ENCODE measurements at places on chromosomes 2 and 18. TPM values are rescaled to one million over a fixed set of nuclear protein-coding genes. Genes with fewer than 3 reads are reported as not detected.

The HTR2B gene
- total RNA-seq = not detected

The NRBP1 gene
- 79.1 TPM for total RNA-seq

The TMEM247 gene
- total RNA-seq = not detected

The FRZB gene
- total RNA-seq = 0.49 TPM

The ERICH2 gene
- 2.4 TPM for total RNA-seq

The NAT8 gene
- not detected for total RNA-seq

The GPR35 gene
- 4.2 TPM for total RNA-seq

DNA sequence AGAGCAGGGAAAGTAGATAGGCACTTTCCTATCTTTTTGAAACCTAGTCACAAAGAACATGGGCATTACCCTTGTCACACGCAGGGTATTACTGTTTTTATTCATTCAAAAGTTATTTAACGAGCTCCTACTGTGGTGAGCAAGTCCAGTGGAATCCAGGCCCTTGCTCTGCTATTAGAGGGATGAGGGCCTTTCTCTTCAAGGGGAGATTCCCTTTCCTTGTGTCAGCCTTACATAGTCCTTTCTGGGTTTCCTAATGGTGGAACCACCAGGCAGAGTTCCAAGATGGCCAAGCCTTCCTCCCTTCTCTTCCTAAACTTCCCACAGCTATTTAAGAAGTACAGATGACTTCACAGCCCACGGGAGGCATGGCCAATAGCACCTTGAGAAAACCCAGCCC lies 64.6 kb downstream of the SPTBN1 start:
- no peaks in the 10 kb centered on the region for H3K27me3 ChIP-seq
- no peak for DNase-seq
- H3K27ac ChIP-seq = no peak overlapping the region
- no peaks in the 10 kb centered on the region for H3K36me3 ChIP-seq
- H3K4me3 ChIP-seq = no peak overlapping the region

- no peak overlapping the region for H3K4me3 ChIP-seq
- no peak overlapping the region for H3K27ac ChIP-seq
- H3K4me1 ChIP-seq = no peaks in the 10 kb centered on the region
- H3K36me3 ChIP-seq = peaks cover 4% of the 10 kb centered on the region
- DNase-seq = no peak
- no peaks in the 10 kb centered on the region for H3K27me3 ChIP-seq
Measured at GRCh38 chr18:58694221-58694620, 23.0 kb downstream of the MALT1 start.

GRCh38 chr2:101405351-101405899 lies 18.1 kb upstream of the CREG2 start:
- H3K4me3 ChIP-seq = no peak overlapping the region
- no peak overlapping the region for H3K27ac ChIP-seq
- H3K27me3 ChIP-seq = no peaks in the 10 kb centered on the region
- DNase-seq = no peak

DNA sequence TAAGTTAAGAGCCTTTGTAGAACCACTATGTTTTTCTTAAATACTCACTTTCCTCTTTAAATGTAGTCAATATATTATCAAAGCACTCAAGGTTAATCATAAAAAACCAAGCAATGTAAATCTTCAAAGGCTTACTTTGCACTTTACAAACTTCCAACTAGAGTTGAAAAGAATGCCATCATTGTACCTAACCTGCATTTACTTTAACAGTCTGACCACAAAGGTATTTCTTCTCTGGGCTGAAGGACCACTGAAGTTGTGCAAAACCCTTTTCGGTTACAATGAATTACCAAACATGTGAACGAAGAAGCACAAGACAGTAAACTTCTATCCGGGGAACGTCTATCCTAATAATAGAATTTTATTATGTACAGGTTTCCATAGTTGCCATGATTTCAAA lies 3.0 kb downstream of the HNRNPLL start:
- H3K27ac ChIP-seq = no peak overlapping the region
- peaks cover 28% of the 10 kb centered on the region for H3K4me1 ChIP-seq
- no peak for DNase-seq

- H3K36me3 ChIP-seq = no peaks in the 10 kb centered on the region
- DNase-seq = no peak
- no peaks in the 10 kb centered on the region for H3K27me3 ChIP-seq
Measured at GRCh38 chr2:38149531-38149930, 73.6 kb upstream of the CYP1B1 start.
